CD4-positive, alpha-beta T cell treated with Interleukin-21 for 1 hour (primary cell): ENCODE measurements at places on chromosomes 6 and 20.
A peak's percentile ranks its signal among the peaks of the same experiment; 100 is the strongest.

GRCh38 chr6:41446907-41447545 is 99.2 kb upstream of the FOXP4 start:
- DNase-seq = no peak

GRCh38 chr6:68990317-68990716 is 355.2 kb downstream of the ADGRB3 start:
- DNase-seq = no peak

DNA sequence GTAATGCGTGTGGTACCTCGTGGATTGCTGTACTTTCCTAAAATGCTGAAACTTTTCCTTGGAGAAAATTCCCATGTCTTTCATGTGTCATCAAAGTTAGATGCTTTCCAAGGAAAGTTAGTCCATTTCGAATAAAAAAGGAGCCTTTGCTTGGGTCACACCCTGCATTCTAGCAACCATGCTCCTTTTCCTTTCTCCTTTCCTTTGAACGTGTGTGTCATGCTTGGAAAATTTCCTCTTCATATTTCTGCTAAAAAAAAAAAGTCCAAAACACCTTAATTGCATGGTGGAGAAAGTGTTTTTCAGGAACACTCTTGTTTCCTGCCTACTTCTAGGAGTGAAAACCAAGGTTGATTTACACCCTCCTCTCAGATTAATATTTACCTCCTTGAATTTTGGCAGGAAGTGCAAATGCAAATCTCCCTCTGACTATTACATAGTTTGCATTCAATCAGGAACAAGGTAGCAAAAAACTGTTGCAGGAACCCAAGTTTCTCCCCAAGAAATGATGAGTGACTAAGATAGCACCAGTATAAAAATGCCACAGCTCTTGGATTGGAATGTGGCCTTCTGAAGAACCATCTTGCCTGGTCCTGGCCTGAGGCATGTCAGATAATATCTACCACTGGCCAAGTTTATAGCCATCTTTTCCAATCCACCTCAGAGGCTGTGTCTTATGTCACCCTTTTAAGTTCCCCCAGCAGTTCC is 590.6 kb downstream of the QKI start:
- DNase-seq = no peak

DNA sequence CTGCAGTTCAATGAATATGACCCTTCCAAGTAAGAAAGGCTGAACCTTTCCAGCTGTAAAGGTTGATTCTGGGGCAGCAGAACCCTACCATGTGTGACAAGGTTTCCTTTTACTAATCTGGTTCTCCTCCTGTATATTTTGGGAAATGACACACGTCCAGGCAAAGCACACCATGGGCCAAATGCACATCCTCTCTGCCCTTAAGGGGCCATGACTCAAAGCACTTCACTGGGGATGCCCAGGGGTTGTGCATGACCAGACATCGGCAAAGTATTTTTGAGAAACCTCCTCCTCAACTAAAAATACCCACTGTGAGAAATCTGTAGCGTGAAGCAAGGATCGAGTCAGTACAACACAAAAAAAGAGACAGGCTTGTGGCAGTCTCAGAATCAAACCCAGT is 174.7 kb downstream of the BACH2 start:
- DNase-seq = no peak

- peak; percentile 39 for DNase-seq
Observed at GRCh38 chr6:156423829-156424228, 353.3 kb upstream of the ARID1B start.

- DNase-seq = no peak
Observed at GRCh38 chr20:58669287-58670006, 18.4 kb downstream of the STX16 start.

- no peak for DNase-seq
Observed at GRCh38 chr6:76162811-76163210, 90.3 kb upstream of the IMPG1 start.

DNA sequence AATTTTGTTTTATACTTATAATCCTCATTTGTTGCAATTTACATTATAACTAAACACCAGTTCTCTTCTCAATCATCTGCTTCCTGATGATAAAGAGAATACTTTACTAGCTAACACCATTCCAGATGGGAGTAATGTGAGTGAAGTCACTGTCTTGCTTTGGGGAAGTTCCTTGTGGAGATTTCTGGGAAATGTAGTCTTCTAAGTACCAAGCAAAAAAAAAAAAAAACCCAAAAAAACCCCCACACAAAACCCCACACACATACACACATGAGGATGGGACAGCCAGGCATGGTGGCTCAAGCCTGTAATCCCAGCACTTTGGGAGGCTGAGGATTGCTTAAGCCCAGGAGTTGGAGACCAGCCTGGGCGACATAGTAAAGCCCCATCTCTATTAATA is 2.2 kb upstream of the SNPH start:
- DNase-seq = no peak

GRCh38 chr6:41075651-41076626 is 3.2 kb downstream of the NFYA start:
- no peak for DNase-seq
